ENCODE measurements at places on chromosomes 1 and 21.

DNA sequence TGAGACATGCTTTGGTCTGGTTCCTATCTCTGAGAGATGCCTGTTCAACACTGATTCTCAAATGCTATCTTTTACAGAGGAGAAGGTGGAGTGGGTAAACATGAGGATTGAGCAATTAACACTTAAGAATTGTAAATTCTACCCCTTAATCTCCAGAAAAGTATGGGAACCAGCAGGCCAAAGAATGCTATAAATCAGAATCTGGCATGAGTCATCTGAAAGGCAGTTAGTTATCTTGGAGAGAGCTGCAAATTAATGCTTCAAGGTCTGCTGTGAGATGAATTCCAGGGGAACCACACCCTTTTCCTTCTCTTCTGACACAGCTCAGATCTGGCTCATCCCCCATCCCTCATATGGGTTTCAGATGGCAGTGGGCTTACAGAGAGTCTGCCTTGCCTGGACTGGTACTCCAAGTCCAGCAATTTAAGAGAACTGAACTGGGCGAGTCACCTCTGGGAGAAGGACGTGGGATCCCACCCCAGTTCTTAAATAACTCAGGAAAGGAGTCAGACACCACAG, 5.2 kb downstream of the S100A10 start:
- DNase-seq, result no peak

DNA sequence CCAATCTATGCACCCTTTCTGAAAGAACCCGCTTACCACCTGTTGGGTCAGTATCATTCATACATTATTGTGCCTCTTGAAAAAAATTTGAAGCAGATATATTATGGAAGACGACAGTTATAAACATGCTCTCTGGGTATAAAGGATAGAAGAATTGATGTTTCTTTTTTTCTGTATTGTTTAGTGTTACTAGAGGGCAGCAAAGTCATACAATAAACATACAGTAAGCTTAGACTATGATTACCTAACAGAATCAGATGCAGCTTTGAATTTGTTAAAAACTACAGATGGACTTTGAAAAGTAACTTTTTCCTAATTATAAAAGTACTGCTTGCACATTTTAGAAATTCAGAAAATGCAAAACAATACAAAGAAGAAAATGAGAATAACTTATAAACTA, 11.1 kb upstream of the PAXBP1 start:
- no peak for DNase-seq

GRCh38 chr1:2927393-2928360, 93.6 kb upstream of the ACTRT2 start:
- no peak for DNase-seq

DNA sequence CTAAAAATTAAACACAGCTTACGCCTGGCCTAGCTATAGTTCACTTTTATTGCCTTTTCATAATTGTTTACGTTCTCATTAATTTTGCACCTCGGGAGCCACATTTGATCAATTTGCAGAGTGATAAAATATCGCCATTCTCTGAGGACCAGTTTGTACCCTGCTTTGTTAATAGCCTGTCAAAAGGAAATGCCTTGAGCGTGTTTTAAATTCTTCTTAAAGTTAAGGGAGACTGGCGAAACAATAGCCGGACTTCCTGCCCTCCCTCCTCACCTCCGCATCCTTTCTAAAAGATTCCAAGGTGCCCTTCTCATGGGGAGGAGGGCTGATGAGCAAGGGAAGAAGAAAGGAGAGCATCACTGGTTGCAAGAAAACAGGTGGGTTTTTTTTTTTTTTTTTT, 271.6 kb downstream of the KCNJ6 start:
- DNase-seq, result no peak

GRCh38 chr21:32940079-32941014, 85.4 kb upstream of the OLIG2 start:
- DNase-seq, result no peak

GRCh38 chr1:184166485-184166884, 115.0 kb downstream of the TSEN15 start:
- DNase-seq, result no peak

DNA sequence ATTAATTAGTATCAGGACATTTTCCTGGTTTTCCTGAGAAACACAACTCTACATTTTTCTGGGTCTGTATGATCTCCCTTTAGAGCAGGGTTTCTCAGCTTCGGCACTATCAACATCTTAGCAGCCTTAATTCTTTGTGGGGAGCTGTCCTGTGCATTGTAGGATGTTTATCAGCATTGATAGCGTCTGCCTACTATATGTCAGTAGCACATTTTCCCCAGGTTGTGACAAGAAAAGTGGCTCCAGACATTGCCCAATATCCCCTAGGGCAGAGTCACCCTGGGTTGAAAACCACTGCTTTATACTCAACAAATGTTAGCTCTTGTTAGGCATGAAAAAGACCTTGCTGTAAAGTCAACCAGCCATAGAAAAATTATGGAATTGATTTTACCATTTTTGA, 195.1 kb upstream of the FMN2 start:
- DNase-seq, result no peak

GRCh38 chr1:226110249-226111097, 48.0 kb downstream of the H3-3A start:
- no peak for DNase-seq

- DNase-seq, result no peak
Observed at GRCh38 chr1:12468323-12468722, 149.7 kb downstream of the DHRS3 start.

DNA sequence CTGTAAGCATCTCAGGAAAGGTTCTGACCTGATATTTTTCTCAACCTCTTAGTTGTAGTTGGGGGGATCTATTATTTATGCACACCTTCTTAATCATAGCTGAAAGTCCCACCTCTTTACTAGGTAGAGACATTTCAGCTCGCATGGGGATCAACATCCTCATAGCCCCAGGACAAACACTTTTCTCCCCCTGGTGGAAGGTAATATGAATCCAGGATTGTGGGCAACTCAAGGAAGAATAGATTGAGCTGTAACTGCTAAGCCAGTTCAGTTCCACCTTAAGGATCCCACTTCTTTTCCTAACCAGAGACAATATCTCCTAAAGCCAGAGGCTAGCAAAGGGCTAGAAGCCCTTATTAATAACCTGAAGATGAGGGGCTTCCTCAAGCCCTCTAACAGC, 25.4 kb upstream of the SMYD3 start:
- no peak for DNase-seq

DNA sequence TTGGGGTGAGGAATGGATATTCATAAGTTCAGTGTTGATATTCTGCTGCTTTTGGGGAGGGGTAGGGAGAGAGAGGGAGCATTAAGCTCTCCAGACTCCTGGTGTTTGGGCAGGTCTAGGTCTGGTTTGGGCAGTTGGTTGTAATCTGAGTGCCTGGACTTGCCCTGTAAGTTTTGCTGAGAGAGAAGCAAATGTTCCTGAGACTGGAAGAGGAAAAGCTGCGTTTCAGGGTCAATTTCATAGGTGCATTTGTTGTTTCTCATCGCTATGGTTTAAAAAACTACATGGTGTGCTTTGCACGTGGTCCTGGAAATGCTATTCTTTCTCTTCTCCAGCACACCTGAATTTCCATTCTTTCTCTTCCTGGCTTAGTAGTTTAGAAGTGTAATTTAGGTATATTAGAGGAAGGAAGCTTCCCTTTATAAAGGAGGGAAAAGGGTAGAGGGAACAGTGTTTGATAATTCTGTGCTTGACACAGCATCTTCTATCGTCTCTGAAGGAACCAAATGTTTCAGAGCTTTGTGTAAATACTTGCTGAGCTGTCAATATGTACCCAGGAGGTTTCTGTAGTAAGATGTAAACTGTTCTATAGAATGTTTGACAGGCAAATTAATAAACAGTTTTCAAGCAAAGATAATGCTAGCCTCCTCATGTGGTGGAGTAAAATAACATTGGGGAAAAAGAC, 6.3 kb downstream of the ARID1A start:
- no peak for DNase-seq

GRCh38 chr1:46246548-46247435, 771 bp upstream of the RAD54L start:
- DNase-seq, result peak; percentile 13

- DNase-seq, result no peak
Observed at GRCh38 chr1:116365353-116365780, 7.7 kb upstream of the ATP1A1 start.

DNA sequence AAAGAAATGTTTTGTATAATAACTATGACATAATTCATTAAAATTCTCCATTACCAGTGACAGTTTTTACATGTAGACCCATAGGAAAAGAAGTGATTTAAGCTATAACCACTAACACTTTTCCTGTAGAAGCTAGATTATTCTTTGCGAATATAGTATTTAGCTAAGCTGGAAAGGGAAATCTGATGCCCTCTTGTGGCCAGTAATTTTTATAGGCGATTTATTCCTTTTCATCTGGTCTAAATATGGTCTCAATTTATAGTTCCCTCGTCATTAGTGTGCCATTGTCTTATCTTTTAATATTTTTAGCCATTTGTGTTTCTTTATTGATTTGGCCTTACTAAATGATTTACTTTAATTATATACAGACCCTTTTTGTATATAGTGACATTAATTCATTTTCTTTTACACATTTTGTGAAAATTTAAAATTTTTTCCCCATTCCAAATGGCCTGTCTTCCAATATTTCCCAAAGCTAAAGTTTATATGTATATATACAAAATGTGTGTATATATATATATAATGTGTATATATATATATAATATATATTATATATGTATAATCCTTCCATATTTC, 26.7 kb downstream of the BTG3 start:
- no peak for DNase-seq

DNA sequence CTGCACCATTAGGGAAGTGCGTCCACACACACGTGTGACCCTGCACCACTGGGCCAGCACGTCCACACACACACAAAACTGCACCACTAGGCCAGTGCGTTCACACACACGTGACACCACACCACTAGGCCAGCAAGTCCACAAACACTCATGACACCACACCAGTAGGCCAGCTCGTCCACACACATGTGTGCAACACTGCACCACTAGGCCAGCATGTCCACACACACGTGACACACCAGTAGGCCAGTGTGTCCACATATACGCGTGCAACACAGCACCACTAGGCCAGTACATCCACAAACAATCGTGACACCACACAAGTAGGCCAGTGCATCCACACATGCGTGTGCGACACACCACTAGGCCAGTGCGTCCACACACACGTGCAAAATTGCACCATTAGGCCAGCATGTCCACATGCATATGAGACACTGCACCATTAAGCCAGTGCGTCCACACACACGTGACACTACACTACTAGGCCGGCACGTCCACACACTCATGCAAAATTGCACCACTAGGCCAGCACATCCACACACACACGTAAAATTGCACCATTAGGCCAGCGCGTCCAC, 235.0 kb downstream of the SLC45A1 start:
- DNase-seq, result no peak

GRCh38 chr1:201655910-201656309, 117.0 kb downstream of the NAV1 start:
- DNase-seq, result no peak

DNA sequence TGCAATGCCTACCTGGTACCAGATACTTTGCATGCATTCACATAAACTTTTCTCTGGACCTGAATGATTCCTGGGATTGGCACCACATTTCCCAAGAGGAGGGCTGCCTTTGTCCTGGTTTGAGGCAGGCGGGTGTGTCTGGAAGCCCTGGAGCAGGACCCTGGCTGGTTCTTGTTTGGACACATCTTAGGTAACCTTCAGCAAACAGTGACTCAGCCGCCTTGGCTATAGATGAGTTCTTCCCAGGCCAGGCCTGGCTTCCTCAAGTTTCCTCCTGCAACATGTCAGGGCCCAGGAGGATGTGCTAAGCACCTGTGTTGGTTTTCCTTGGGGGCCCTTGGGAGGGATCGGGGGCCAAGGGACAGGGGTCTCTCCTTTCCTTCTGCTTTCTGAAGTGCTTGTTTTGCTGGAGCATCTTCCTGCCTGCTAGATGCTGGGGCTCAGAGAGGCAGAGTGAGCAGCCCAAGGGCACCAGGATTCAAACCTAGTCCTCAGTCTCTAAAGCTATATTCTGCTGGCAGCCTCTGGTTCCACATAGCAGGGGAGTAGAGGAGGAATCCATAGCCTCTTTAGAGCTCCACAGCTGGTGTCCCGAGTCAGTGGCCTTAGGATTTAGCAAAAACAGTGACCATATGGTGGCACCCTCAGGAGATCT, 38.2 kb downstream of the PAX7 start:
- DNase-seq, result no peak

GRCh38 chr1:58006421-58007046, 540.0 kb downstream of the OMA1 start:
- no peak for DNase-seq

DNA sequence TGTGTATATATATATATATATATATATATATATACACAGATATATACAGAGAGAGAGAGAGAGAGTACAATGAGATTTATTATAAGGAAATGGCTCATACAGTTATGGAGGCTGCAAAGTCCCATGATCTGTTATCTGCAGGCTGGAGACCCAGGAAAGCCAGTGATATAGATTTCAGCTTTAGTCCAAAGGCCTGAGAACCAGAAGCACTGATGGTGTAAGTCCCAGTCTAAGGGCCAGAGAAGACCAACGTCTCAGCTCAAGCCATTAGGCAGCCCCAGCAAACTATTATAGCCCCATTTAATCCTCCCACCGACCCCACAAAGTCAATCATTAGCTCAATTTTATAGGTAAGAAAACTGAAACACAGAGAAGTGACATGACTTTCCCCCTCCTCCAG, 35.0 kb upstream of the HPDL start:
- no peak for DNase-seq

GRCh38 chr1:24963943-24964693, 34.0 kb upstream of the RUNX3 start:
- no peak for DNase-seq

- DNase-seq, result no peak
Observed at GRCh38 chr1:172446547-172446946, 2.7 kb upstream of the PIGC start.

- no peak for DNase-seq
Observed at GRCh38 chr1:170166518-170167180, 20.9 kb downstream of the NTMT2 start.

DNA sequence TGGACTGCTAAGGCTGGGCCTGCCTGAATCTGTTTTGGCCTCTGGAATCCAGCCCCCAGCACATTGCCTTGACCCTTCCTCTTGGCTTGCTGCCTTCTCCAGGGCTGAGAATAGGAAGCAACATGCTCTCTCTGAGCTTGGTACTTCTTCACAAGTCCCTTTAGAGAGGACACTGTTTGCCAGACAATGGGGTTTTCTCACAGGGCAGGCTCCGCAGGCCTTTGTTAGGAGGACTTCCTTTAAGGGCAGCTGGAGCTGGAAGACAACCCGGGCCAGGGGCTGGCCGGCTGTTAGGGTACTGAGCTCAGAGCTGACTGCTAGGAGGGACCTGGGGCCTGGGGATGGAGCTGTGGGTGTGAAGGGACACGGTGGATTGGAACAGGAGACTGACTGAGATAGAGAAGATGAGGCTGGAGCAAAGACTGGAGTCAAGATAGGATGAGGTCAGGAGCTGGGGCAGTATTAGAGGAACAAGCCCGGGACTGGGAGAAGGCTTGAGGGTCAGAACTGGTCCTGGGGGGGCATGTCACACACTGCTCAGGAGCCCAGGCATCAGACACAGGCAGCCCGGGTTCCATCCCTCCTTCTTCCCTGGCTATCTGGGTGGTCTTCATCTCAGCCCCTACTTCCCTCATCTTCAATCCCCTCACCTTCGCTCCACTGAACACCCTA, 5.4 kb upstream of the ALPL start:
- no peak for DNase-seq

Measured in cortex of kidney (tissue), 1 donor.